ENCODE measurements at places on chromosomes 13 and 19.

- DNase-seq = no peak
Measured at GRCh38 chr19:2685204-2685704, 17.2 kb downstream of the GNG7 start.

- no peak for DNase-seq
Measured at GRCh38 chr19:42017040-42017439, 23.0 kb upstream of the ATP1A3 start.

DNA sequence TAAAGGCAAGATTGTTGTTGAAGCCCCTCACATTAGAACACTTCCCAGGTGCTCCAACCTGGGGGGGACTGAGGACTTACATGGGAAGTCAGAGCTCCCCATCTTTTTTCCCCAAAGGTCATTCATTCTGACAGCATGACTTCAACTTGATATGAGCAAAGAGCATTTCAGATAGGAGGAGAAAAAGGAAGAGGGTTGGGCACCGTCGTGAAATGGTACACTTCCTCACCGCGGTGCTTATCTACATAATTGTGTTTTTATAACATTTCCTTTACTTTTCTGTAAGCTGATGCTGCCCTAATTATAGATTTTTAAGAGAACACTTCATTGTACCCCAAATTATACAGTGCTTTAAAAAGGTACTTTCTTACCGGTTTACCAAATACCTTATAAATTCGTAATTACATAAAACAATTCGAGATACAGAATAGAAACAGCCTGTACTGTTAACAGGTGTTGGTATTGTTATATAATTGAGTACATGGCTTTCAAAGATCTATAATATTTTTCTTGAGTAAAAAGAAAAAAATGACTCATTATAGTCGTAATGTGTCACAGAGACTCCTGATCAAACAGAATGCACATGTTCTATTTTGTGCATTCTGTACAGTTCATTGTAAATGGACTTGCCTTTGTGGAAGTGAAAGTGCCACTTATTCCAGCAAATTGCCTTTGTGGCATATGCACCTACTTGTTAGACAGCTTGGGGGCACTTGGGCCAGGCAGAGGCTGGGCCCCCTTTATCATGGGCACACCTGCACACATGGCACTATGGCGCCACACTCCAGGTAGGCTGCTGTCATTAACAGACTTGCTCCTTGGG lies 81.8 kb downstream of the GGACT start:
- DNase-seq = no peak

DNA sequence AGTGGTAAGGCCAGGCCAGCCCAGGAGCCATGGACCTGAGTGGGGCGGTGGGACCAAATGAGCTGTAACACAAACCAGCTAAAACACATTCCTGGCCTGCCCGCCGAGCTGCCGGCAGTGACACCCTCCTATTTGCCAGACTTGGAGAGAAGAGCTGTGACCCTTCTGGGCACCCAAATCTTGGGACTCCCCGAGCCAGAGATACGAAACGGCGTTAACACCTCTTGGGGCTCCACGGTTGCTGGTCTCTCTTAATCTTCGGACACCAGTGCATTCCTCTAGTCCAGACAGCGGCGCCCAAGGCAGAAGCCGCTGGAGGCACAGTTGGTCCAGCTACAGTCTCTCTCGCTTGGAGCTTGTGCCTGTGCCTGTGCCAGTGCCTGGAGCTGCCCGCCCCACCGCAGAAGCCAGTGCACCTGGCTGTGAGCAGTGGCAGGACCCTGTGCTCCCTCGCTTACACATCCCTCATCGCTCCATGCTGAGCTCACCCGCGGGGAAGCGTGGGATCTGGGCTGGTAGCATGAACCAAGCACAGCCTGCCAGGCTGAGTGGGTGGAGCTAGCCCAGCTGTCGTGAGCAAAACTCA lies 147.2 kb upstream of the KLHL1 start:
- DNase-seq = no peak

GRCh38 chr19:46714444-46715106 lies 2.3 kb downstream of the PRKD2 start:
- peak; percentile 47 for DNase-seq

DNA sequence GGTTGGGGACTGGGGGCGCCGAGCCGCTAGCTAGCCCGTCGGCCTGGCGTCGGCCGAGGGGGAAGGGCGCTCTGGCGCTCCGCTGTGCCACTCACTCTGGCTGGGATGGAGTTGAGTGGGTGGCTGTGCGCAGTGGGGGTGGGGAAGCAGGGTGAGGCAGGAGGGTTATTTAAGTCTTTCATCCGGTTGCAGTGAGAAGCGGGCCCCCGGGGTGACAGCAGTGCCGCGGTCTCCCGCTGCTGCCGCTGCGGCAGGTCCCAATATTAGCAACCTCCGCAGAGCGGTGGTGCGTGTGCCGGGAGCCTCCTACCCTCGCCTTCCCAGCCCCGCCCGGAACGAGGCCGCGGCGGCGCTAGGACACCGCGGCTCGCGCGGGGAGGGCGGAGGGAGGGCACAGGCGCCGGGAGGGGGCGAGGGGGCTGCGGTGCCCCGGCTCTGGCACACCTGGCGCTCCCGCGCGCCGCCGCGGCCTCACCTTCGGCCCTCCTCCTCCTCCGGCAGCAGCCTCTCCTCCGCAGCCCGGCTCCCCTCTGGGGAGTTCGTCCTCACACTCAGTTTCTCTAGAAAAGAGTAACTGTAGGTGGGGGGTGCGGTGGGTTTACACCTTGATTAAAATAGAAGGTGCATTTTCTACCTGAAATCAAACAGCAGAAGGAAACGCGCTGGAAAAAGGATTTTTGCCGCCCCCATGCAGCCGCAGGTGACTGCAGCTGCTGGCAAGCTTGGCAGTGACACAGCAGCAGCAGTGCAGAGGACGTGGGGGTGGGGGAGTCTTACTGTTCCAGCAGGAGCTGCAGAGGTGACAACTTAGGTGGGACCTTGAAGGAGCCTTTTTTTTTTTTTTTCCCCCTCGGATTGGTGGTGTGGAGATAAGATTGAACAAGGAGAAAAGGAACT lies 4.5 kb downstream of the FGF9 start:
- DNase-seq = no peak

DNA sequence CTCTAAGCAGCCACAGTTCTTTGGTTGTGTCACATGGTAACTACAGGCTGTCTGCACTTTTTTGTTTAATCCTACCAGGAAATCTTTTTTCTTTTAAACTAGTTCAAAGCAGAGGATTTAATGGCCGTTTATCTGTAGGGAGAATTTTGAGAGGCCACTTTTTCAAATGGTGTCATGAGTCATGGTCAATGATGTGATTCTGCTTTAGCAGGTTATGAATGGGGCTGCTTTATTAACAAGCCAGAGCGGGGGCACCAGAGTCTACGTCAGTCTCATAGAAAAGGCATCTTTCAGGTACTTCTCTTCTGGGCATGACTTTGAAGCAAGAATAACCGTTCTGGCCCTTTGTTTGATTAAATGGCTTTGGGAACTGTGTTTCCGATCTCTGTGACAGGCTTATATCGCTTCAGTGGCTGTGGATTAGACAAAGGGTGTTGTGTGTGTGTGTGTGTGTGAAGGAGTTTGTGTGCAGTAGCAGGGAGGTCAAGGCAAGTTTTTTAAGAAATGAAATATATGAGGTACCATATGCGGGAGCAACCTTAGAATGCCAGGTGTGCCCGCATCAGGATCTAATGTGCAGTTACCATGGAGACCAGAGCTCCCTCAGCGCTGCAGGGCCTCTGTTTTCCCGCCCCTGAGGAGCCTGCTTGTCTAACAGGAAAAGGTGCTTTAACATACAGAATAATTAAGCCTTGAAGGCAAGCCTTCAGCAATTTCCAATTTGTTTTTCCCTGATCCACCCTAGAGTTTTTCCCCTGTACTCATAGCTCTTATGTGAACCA lies 120.5 kb downstream of the KATNAL1 start:
- no peak for DNase-seq

DNA sequence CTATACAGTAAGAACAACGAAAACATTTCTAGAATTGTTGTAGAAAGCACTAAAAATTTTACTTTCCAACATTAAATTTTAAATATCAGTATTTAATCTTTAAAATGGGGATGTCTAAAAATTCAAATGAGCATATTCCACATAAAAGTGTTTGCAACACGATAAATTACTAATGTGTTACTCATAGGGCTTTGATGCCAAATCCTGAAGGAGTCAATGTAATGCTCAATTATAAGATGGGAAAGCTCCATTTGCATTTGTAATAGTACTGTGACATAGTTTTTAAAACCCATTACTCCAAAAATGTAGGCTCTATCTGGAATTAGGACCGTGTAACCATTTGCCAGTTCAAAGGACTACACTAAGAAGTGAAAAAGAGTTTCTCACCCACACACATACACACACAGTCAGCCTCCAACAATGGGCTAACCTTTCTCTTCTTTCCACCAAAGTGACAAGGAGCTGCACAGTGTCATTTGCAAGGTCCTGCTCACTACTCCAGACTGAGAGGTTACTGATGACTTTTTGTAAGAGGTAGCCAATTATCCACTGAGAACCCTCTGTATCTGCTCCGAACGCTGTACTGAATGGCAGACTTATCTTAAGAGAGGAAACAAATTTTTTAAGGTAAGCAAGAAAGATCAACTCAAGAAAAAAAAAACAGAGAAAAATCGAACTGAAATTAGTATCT lies 26.1 kb upstream of the EEF1AKMT1 start:
- DNase-seq = no peak

- DNase-seq = no peak
Measured at GRCh38 chr13:50636007-50636704, 207.3 kb downstream of the DLEU7 start.

DNA sequence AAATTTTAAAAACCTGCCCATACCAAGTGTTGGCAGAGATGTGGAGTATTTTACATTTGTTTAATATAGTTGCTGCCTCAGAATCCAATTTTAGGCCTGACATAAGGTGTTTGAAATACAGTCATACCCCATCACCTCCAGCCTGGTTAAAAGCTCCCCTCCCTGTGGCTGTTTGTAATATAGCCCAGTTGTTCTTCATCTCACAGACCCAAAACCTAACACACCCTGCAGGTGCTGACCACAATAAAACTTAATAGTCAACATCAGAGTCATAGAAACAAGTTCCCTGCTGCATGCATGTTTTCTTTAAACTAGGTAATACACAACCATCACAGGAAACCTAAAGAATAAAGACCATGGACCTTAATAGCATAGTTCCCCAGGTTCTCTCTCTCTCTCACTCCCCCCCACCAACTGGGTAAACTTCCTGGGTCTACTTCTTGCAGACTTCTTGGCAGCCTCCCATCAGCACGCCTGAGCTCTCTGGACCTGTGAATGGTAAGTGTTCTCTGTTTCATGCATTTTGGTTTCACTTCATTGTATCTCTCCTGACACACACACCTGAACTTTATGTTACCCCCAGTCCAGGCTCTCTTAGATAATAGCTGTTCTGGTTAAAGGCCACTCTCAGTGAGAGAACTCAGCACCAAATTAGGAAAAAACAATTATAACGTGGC lies 1369.9 kb downstream of the EFNB2 start:
- DNase-seq = no peak

- no peak for DNase-seq
Measured at GRCh38 chr19:16325161-16325527, 518 bp downstream of the KLF2 start.

DNA sequence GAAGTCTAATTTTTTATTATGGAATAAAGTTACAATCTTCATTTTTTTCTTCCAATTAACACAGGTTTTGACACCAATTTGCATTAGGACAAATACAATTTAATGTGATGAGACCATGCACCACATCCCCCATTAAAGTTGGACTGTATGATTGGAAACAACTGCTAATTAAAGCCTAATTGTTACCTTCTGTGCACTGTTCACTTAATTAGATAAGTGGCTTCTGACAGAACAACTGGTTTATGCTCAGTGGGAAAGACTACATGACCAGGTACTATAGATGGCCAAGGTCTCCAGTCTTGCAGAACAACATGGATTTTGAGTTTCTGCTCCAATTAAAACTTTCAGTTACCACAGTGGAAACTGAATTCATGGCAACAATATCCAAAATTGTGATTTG lies 198.1 kb downstream of the FGF14 start:
- no peak for DNase-seq

GRCh38 chr19:2779121-2779740 lies 3.8 kb downstream of the SGTA start:
- no peak for DNase-seq

DNA sequence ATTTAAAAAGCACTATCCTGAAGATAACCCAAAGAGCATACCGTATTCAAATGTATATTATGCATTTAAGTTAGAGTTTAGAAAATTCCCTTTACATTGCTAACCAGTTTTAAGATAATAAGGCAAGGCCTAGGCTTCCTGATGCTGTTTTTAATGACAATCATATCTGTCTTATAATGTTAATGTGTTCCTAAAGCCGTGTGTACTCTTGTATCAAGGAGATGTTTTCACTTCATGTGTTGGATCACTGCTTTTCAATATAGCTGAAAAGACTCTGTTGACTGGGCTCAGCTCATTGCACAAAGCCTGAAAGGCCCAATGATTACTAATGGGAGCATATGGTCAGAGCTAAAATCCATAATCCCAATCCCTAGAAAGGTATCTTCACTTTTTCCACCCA lies 81.6 kb downstream of the DACH1 start:
- no peak for DNase-seq

- no peak for DNase-seq
Measured at GRCh38 chr19:34314437-34315313, 50.3 kb upstream of the GPI start.

GRCh38 chr13:101085551-101085950 lies 330.8 kb downstream of the NALCN start:
- DNase-seq = no peak

DNA sequence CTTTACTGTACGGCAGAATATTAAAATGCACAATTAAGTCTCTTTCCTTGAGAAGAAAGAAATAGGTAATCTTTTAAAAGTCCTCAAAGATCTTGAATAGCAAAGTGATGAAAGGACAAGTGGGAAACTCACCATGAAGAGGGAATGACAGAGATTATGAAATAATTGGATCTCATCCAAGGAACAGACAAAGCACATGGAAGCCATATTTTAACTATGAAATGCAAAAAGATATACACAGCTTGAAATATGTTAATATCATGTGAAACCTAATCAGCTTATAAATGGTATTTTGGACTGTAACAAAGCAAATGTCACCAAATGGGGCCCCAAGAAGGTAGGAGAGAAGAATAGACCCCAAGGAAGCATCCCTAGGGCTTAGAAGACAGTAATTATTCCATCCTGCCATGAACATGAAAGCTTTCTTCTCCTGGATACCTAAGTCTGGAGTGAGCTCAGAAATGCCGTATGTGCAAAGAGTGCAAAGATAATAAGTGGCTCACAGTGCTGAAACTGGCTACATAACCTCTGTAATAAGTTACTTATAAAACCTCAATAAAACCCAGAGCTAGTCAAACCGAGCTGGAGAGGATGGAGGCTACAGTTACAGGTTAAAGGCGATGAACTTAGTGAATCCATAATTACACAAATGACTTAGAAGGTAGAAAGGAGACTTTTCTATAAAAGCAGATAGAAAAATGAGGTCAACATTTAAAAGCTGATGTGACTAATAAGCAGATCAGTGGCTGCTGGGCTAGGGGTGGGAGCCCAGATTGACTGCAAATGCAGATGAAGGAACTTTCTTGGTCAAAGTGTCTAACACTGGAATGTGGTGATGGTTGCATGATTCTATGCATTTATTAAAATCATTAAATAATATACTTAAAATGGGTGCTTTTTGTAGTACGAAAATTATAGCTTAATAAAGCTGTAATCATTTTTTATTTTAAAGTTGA lies 34.4 kb downstream of the DCLK1 start:
- DNase-seq = no peak

Data from stimulated activated CD4-positive, alpha-beta T cell treated with anti-CD3 and anti-CD28 coated beads, Interleukin-2, amount 100 ng/mL, for 48 hours (primary cell).